Osteocyte (in vitro differentiated cells): ENCODE measurements at places on chromosomes 2 and 18. TPM values are rescaled to one million over a fixed set of nuclear protein-coding genes. Genes with fewer than 3 reads are reported as not detected.

DNA sequence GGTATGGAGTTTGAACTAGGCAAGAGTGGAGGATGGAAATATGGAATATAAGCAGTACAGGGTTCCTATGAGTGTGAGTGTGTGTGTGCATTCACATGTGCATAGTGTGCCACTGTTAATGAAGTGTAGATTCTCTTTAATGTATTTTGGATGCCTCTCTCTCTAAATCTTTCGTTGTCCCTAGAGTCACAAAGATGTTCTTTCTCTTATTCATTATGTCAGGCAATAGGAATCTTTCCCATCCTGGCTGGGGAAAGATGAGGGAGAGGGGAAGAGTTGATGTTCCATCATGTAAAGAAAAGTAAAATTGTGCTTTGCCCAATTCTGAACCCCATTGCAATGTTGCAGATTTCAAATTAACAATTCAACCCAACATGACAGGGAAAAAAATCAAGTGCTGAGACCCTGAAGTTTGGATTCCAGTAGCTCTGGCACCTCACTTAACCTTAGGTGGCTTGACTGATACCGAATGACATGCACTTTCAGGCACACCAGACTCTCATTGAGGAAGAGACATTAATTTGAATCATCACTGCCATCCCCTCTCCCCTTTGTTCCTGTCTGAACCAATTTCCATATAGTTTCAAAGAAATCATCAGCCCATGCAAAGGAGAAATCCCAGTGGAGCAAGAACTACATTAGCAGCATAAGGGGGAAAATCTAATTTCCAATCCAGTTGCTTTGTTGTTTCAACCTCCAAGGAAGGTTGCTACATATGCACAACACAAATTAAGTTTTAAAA, 28.0 kb downstream of the KLF7 start:
- no peak for DNase-seq
- peaks cover 10% of the 10 kb centered on the region for H3K36me3 ChIP-seq
- no peak overlapping the region for H3K4me3 ChIP-seq
- H3K27me3 ChIP-seq: no peaks in the 10 kb centered on the region
- H3K27ac ChIP-seq: no peak overlapping the region
- peaks cover 88% of the 10 kb centered on the region for H3K4me1 ChIP-seq

DNA sequence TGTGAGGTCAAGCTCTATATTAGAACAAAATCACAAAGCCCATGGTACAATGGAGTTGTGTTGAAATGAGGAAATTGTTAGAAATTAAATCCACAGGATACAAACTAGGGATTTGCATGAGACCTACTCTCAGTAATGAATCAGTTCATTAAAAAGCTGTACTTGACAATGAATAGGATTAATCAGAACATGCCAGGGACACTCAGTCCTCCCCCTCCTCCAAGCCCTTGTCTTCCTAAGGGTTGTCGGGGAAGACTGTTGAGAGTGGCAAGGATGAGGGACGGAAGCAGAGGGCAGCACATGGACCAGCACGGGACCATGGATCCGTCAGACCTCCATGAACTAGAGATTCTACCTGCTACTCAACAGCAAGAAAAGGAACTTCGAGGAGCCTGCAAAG, 39.8 kb downstream of the SPRED2 start:
- H3K4me3 ChIP-seq: no peak overlapping the region
- peaks cover 6% of the 10 kb centered on the region for H3K36me3 ChIP-seq
- DNase-seq: no peak
- no peak overlapping the region for H3K27ac ChIP-seq
- H3K4me1 ChIP-seq: peaks cover 59% of the 10 kb centered on the region

GRCh38 chr2:181882246-181883020, 9.1 kb upstream of the ITPRID2 start:
- H3K36me3 ChIP-seq: no peaks in the 10 kb centered on the region
- DNase-seq: no peak
- no peak overlapping the region for H3K27ac ChIP-seq
- no peaks in the 10 kb centered on the region for H3K4me1 ChIP-seq
- H3K27me3 ChIP-seq: no peaks in the 10 kb centered on the region

DNA sequence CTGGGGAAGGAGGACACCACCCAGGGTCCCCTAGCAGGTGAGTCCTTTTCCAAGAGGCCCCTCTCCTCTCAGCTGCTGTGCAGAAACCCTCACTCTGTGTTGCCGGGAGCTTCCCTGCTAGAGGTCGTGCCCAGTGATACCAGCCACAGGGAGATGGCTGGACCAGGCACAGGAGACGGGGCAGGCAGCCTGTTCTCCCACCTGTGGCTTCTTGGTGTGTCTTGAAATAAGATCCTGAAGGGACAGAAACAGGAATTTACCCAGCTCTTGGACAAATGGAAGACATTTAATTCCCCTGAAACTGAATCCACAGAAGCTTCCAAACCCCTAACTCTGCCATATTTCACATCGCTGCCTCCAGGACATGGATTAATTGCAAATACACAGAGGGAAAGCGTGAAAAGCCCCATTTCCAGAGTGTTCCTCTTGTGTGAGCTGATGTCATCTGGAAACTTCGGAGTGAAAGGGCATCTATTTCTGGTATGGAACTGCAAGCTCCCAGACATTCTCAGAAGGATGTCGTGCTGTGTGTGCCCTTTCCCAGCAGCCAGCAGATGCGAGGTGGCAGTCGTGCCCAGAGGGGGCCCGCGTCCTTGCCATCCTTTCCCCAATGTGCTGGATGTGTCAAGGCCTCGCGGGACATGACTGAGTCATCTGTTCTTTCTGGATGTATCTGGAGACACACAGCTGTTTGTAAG, 177.7 kb downstream of the SEPTIN10 start:
- peaks cover 50% of the 10 kb centered on the region for H3K36me3 ChIP-seq
- peak overlapping the region; percentile 96 for H3K27ac ChIP-seq
- H3K4me1 ChIP-seq: peaks cover 63% of the 10 kb centered on the region
- DNase-seq: peak; percentile 96
- no peaks in the 10 kb centered on the region for H3K27me3 ChIP-seq

GRCh38 chr2:118857677-118858484, 10.4 kb upstream of the EN1 start:
- no peak for DNase-seq
- no peak overlapping the region for H3K4me3 ChIP-seq
- H3K27me3 ChIP-seq: peaks cover 79% of the 10 kb centered on the region

- H3K27ac ChIP-seq: no peak overlapping the region
- H3K4me1 ChIP-seq: peaks cover 17% of the 10 kb centered on the region
- H3K4me3 ChIP-seq: no peak overlapping the region
- no peaks in the 10 kb centered on the region for H3K27me3 ChIP-seq
- no peaks in the 10 kb centered on the region for H3K36me3 ChIP-seq
- no peak for DNase-seq
Observed at GRCh38 chr18:63249771-63250170, 69.8 kb downstream of the BCL2 start.

- peak; percentile 95 for DNase-seq
- H3K27me3 ChIP-seq: no peaks in the 10 kb centered on the region
- H3K4me3 ChIP-seq: no peak overlapping the region
- no peak overlapping the region for H3K27ac ChIP-seq
- H3K4me1 ChIP-seq: peaks cover 7% of the 10 kb centered on the region
Observed at GRCh38 chr18:79378536-79379250, 17.0 kb upstream of the NFATC1 start.

- DNase-seq: no peak
- H3K4me1 ChIP-seq: peaks cover 36% of the 10 kb centered on the region
- H3K4me3 ChIP-seq: no peak overlapping the region
- H3K36me3 ChIP-seq: peaks cover 35% of the 10 kb centered on the region
- no peak overlapping the region for H3K27ac ChIP-seq
Observed at GRCh38 chr2:196307775-196308305, 136.5 kb upstream of the STK17B start.

GRCh38 chr2:45614330-45614729, 3.3 kb upstream of the SRBD1 start:
- peaks cover 17% of the 10 kb centered on the region for H3K4me1 ChIP-seq
- no peaks in the 10 kb centered on the region for H3K36me3 ChIP-seq
- no peak overlapping the region for H3K4me3 ChIP-seq
- H3K27me3 ChIP-seq: no peaks in the 10 kb centered on the region

ZNF407 gene
- 13.6 and 14.2 TPM in 2 replicates for total RNA-seq

MTHFD2 gene
- 223 and 242 TPM in 2 replicates for total RNA-seq

POLR1A gene
- 43.2 and 49.5 TPM in 2 replicates for total RNA-seq
